Stimulated activated CD4-positive, alpha-beta T cell treated with anti-CD3 and anti-CD28 coated beads, Interleukin-4, amount 100 ng/mL, for 4 hours (primary cell): ENCODE measurements at places on chromosomes 13 and 19.
A peak's percentile ranks its signal among the peaks of the same experiment; 100 is the strongest.

GRCh38 chr19:13164343-13165161, 14.3 kb downstream of the IER2 start:
- peak; percentile 30 for DNase-seq

- no peak for DNase-seq
Observed at GRCh38 chr13:23500849-23501248, 67.3 kb upstream of the SACS start.

DNA sequence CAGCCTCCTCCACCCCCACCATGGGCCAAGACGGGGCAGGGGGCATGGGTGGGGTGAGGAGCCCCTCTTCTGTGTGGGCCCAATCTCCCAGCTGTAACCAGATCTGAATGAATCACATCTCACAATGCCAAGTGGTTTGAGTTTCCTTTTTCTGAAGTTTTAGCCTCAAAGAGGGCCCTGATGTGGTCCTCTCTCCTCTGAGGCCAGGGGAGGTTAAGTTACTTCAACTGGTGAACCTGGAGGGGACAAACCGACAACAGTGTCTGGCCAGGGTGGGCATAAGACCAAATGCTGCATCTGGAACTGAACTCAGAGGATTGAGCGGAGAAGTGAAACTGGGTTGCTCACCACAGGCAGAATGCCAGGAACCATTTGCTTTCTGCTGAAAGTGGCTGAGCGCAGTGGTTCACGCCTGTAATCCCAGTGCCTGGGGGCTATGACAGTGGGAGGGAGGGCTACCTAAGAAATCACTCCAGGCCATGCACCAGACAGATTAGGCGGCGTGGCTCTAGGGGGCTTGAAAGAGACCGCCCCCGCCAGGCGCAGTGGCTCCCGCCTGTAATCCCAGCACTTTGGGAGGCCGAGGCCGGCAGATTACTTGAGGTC, 15.4 kb upstream of the IRGC start:
- DNase-seq, result no peak

DNA sequence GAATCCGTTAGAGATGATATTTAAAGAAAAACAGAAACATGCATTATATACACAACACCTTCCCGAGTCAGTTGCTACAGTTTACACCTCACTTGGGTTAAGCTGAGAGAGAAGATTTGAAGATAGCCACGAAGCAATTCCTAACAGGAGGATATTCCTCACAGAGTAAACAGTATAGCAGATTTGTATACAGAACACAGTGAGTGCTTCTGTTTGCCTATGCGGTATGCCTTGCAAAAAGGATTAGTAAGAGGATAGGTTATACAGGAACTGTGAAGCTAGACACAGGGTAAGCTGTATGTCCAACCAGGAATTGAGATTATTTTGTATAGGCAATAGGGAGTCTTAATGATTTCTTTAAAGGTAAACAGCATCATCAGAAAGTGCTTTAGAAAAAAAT, 471.8 kb downstream of the LIG4 start:
- DNase-seq, result no peak

DNA sequence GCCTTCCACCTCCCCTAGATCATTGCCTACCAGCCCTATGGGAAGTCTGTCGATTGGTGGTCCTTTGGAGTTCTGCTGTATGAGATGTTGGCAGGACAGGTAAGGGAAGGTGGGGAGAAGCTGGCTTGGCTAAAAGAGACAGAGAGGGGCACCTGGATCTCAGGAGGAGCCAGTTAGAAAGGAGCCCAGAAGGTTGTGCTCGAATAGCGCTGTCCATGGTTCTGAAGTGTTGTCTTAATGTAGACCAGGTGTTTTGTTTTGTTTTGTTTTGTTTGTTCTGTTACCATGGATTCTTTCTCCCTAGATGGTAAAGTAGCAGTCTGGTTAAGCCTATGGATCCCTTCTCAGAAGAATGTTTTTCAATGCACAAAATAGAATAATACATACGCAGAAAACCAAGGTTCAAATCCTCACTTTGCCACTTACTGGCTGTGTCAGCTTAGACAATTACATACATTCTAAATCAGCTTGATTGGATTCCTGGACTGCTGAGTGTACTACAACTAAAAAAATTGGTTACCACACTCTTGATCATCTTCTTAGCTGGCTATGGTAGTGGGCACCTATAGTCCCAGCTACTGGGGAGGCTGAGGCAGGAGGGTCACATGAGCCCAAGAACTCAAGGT, 5.9 kb upstream of the CACNG7 start:
- no peak for DNase-seq

GRCh38 chr13:26618726-26619125, 61.2 kb downstream of the WASF3 start:
- DNase-seq, result no peak

DNA sequence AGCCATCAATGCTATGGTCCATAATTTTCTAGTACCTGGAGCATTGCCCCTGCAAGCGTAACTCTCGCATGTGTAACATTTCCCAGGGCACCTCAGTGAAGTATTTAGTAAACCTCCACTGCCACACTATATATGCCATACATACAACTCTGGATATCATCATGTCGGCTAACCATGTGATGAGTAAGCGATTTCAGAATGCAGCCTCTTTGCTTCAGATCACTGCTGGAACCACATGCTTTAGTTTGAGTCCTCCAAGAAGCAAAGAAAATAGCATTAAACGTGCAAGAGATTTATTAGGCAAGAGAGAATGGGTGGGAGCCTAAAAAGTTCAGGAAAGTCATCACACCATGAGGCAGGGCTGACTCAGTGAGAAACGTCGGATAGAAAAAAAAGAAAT, 635.6 kb upstream of the SLITRK5 start:
- no peak for DNase-seq

GRCh38 chr13:90171649-90172048, 1175.8 kb upstream of the MIR17HG start:
- no peak for DNase-seq

DNA sequence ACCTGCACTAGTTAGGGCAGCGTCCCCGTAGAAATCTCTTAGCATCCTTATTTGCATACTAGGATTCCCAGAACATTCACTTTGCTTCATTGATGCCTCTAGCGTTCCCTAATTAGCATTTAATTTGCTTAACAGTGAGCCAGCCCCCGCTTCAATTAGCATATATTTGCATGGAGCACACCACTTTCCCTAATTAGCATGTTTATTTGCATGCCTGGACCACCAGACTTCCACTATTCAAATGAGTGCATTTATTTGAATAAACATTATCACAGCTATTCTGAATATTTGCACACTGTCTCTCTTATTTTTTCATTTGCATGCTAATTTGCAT, 69.6 kb downstream of the RYR1 start:
- no peak for DNase-seq

- no peak for DNase-seq
Observed at GRCh38 chr13:97574926-97575325, 141.0 kb downstream of the RAP2A start.

DNA sequence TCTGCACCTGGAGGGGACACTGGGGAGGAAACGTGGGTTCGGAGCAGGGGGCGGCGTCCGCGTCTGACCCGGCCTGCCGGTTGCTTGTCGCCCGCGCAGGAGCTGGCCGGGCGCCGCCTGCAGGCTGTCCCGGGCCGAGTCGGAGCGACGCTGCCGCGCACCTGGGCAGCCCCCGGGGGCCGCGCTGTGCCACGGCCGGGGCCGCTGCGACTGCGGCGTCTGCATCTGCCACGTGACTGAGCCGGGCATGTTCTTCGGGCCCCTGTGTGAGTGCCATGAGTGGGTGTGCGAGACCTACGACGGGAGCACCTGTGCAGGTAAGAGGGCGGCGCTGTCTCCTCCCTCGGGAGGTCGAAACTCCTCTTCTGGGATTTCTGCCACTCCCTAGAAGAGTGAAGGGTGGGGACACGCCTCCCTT, 1.3 kb downstream of the ITGBL1 start:
- no peak for DNase-seq

GRCh38 chr13:89832827-89833226, 1514.7 kb upstream of the MIR17HG start:
- no peak for DNase-seq

DNA sequence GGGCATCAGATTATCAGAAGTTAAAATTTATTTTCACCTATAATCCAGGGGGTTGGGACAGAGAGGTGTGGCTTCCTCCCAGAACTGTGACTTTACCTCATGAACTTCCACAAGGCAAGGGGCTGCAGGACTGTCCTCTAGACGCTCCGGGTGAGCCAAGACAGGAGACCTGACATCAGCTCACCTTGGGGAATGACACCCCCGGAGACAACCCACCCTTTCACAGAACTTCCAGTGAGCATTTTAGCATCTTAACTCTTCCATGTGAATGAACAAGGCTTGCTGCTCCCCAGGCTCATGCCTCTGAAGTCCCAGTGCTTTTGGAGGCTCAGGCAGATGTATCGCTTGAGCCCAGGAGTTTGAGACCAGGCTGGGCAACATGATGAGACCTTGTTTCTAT, 29.4 kb upstream of the TFDP1 start:
- DNase-seq, result no peak

DNA sequence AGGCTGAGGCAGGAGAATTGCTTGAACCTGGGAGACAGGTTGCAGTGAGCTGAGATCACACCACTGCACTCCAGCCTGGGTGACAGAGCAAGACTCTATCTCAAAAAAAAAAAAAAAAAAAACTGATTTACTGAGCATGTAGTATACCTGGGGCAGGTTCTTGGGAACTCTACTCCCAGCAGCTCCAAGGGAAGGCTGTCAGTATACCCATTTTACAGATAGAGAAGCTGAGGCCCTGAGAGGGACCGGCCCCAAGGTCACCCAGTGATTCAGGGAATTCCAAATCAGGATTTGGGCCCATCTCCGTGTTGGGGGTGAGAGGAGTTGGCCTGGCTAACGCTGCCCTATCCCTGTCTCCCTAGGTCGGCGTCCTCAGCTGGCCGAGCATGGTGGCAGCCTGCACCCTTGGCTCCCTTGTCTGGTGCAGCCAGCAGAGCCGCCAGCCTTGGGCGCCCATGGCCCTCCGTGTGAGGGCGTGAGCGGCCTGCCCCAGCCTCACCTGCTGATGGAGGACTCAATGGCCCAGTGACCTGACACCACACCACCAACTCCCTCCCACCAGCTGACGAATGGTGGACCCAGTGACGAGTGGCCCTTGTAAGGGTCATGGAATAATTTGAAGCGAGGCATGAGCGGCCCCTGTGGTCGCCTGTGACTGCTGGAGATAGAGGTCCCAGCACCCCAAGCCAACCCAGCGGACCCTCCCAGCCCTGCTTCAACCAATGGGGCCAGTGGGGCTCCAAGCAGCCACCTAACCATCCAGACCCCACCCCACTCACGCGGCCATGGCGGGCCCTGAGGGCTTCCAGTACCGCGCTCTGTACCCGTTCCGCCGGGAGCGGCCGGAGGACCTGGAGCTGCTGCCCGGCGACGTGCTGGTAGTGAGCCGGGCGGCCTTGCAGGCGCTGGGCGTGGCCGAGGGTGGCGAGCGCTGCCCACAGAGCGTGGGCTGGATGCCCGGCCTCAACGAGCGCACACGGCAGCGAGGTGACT, 2.4 kb downstream of the PIK3R2 start:
- DNase-seq, result no peak

- DNase-seq, result peak; percentile 59
Observed at GRCh38 chr19:6108721-6109633, 1.3 kb downstream of the RFX2 start.

- no peak for DNase-seq
Observed at GRCh38 chr19:4705413-4706131, 18.1 kb downstream of the DPP9 start.

GRCh38 chr13:105817498-105817897, 718.0 kb downstream of the EFNB2 start:
- no peak for DNase-seq

DNA sequence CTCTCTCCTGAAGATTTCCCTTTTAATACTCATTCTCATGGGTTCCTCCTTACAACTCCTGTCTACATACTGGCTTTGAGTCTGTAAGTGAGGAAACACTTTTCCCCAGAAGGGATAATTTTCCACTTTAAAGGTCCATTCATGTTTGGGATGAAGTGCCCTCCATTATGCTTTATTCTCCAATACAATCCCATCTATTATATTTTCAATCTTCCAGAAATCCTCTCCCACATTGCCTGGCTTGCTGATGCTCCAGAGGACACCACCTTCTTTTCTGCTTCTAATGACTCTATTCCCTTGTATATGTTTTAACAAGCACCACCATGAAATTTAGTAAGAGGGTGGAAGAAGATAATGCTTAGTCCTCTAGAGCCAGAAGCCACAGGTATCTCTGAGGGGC, 92.7 kb upstream of the NBEA start:
- no peak for DNase-seq

DNA sequence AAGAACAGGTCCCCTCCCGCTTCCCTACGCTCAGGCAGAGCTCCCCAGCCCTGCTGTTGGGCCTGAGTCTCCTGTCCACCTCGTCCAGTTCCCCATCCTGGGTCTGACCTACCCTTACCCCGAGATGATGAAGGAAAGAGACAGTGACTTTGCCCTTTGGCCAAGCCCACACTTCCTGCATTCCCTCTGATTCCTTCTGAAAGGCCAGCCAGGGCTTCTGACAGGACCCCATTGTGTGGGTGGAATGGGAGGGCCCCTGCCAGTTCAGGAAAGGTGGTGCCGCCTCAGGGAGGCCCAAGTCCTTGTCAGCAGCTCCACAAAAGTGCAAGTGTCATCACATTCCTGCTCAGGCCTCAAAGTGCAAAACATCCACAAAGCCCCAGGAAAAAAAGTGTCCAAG, 177.8 kb downstream of the PAN3 start:
- no peak for DNase-seq

DNA sequence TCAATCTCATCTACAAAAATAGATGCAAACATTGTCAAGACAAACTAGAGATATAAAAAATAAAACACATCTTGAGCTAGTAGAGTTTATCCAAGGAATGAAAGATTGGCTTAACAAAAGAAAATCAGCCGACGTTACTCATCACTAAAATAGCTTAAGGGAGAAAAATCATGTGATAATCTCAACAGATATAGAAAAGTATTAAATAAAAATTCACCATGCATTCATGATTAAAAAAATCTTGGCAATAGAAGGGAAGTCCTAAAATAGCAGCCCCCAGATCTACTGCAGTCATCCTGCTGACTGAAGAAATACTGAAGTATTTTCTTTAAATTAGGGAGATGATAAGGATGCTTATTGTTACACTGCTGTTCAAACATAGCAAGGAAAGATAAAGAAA, 12.6 kb upstream of the DCLK1 start:
- no peak for DNase-seq
